ENCODE measurements at places on chromosomes 1 and 21. TPM values are rescaled to one million over a fixed set of nuclear protein-coding genes. Genes with fewer than 3 reads are reported as not detected.

Gene AMY2B
- polyA plus RNA-seq, result 8.5 TPM

Gene RGS16
- 9.3 TPM for polyA plus RNA-seq

Gene PYHIN1
- polyA plus RNA-seq, result 0.17 TPM

Gene ST6GALNAC3
- 6.7 TPM for polyA plus RNA-seq

Gene ARHGAP29
- 34.0 TPM for polyA plus RNA-seq

Gene ZC3H12A
- polyA plus RNA-seq, result 1.9 TPM

All from muscle of leg (tissue), 16 donors.